Bronchus fibroblast of lung (primary cell): ENCODE measurements at places on chromosomes 12 and 14. TPM values are rescaled to one million over a fixed set of nuclear protein-coding genes. Genes with fewer than 3 reads are reported as not detected.

GPR68 gene
- total RNA-seq, result 0.30 and 0.84 TPM in 2 replicates

TMEM63C gene
- total RNA-seq, result not detected in 2 replicates

KRT8 gene
- total RNA-seq, result 27.1 TPM in 2 replicates

SLC25A47 gene
- not detected in 2 replicates for total RNA-seq

BDKRB1 gene
- total RNA-seq, result 3.1 and 3.5 TPM in 2 replicates

KRT6C gene
- not detected in 2 replicates for total RNA-seq
